ENCODE measurements at places on chromosomes 1 and 21.

DNA sequence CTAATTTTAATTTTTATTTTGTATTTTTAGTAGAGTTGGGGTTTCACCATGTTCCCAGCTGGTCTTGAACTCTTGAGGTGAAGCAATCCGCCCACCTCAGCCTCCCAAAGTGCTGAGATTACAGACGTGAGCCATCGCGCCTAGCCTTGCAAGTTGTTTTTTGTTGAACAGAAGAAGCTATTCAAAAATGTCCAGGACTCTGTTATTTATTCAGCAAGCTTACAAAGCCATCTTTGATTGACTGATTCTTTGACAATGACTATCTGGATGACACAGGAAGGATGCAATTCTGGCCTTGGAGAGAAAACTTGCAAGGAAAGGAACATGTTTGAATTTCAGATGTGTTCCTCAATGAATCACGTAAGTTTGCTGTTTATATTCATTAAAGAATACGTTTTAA lies 63.5 kb downstream of the MAP3K7CL start:
- no peak for DNase-seq

DNA sequence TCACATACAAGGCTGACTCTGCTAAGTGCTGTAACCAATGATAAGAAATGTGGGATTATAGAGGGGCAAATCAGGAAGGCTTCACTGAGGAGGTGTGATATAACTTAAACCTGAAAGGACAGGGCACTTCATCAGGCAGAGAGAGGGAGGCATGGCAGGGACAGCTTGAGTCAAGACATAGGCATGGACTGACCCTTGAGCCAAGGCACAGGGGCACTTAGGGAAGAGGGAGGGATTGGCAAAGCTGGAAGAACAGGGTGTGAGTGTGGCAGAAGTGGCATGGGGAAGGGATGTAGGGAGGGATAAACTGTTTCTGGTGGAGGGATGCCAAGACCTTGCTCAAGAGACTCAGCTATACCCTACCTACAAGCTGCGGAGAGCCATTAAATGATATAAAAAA lies 81.3 kb downstream of the PLXNA2 start:
- DNase-seq, result no peak

DNA sequence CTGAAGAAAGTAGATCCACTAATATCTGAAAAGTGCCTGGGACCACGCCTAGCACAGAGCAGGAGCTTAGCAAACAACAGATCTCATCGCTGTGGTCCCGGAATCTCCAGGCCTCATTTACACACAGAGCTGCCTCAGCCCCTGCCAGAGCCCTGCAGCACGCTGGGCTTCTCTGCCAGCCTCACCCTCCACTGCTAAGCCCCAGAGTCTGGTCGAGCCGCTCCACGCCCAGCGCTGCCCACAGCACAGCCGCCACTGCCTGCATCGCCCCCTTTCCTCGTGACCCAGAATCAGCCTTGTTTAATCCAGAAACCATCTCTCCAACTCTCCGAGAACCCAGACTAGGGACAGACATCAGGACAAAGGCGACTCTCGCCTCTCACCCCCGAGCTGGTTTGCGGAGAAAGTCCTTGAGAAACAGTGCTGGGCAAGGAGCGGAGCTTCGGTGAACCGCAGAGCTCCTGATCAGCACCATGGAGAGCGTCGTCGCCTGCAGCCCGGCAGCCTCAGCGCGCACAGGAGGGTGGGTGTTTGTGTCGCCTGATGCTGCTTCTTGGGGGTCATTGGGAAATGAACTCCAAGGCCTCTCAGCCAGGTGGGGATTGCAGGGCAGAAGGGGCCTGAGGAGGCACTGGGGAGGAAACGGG lies 145.1 kb downstream of the NPHP4 start:
- peak; percentile 49 for DNase-seq

GRCh38 chr1:21896652-21897532 lies 40.2 kb downstream of the HSPG2 start:
- DNase-seq, result no peak

GRCh38 chr1:24963099-24963872 lies 33.2 kb upstream of the RUNX3 start:
- DNase-seq, result no peak

- no peak for DNase-seq
Measured at GRCh38 chr1:1021010-1021919, 1.3 kb downstream of the AGRN start.

DNA sequence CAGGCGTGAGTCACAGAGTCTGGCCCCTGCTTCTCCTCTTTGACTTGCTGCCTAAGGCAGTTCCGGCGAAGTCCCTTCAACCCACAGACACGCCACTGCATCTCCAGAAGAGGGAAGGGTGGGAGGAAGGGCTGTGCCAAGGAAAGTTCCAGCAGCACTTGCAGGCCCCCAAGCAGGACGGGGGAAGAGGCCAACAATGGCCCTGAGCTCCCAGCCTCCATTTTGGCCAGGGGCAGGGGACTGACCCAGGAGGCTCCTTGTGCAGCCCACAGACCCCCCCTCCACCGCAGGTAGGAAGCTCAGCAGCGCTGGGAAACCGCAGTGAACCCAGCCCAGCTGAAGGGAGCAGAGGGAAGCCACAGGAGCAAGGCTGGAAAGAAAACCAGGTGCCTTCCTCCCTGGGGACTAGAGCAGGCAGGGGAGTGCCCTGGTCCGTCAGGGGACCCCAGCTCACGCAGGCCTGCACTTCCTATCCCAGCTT lies 35.4 kb downstream of the ACOT7 start:
- DNase-seq, result no peak

GRCh38 chr1:224744521-224744920 lies 128.4 kb downstream of the CNIH3 start:
- no peak for DNase-seq

- no peak for DNase-seq
Measured at GRCh38 chr1:160056648-160057169, 13.3 kb downstream of the KCNJ10 start.

- DNase-seq, result no peak
Measured at GRCh38 chr1:193525917-193526710, 339.7 kb upstream of the B3GALT2 start.

DNA sequence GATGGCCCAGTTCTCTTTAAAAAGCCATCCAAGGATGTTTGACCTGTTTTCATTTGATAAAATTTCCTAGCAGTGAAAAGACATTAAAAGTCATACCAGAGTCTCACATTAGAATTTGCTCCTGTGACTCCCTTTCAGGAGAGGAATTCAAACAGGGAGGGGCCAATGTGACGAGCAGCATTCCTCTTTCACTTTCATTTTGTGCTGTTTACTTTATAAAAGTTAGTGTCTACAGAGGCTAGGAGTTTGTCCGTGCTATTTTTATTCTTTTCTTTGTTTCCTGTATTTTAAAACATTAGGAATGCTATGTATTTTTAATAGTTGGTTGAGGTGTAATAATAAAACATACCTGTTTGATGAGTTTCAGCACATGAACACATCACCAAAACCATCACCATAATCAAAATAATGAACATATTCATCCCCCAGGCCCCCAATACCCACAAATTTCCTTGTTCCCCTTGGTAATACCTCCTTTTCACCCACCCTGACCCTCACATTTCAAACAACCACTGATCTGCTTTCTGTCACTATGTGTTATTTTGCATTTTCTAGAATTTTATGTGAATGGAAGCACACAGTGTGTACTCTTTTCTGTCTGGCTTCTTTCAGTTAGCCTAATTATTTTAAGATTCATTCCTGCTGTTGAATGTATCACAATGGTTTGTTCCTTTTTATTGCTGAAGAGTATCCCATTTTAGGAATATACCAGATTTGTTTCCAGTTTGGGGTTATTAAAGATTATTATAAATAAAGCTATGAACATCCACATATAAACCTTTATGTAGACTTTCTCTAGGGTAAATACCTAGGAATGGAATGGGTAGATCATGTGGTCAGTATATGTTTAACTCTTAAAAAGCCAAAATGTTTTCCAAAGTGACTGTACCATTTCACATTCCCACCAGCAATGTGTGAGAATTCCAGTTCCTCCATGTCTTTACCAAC lies 129.5 kb downstream of the TENT5C start:
- DNase-seq, result no peak

GRCh38 chr1:83718338-83718737 lies 280.6 kb downstream of the TTLL7 start:
- no peak for DNase-seq

DNA sequence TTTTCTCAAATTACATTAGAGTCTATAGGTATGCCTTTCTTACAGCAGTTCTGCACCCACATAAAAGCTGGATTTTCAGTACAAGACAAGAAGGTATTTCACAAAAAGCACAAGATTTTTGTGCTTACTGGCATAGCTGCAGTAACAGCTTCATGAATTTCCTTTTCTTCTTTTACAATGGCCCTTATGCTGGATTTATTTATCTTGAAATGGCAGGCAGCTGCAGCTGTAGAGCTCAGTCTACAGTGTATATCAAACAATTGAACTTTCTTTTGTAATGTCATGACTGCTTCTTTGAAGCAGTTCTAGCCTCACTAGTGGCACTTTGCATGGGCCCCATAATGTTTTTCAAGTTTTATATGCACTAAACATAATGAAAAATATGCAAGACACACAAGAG lies 510.2 kb downstream of the KCNT2 start:
- no peak for DNase-seq

DNA sequence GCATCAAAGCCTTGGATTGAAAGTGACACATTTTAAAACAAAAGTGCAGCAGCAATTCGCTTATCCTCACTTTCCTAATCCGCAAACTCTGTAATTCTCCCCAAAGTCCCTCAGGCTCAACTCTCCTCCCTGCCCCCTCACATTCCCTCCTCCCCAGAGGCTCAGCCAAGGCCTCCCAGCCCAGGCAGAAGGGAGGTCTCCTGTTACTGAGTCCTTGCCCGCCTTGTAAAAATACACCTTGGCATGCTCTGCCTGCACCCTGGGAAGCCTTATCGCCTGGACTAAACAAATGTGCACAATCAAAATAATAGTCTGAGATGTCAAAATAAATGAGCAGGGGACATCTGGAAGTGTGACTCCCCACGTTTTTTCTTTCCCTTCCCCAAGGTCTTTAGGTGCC lies 109.7 kb downstream of the PLXNA2 start:
- no peak for DNase-seq

DNA sequence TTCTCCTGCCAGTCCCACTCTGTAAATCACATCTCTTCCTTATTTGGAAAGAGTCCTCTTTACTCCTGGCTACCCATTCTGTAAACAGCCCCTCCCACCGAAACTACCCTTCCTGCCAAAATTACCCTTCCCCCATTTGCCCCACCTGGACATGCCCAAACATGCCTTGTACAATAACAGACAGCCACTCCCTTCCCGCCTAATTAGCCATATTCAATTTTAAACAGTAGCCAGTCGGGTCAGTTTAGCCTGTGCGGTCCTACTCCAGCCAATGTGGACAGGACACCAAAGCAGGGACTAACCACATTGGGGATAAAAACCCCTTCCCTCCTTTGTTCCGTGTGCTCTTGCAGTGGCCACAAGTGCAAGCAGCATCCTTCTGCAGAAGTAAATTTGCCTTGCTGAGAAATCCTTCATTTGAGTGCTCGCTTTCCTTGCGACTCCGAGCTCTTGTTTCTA lies 56.3 kb upstream of the MAP10 start:
- no peak for DNase-seq

DNA sequence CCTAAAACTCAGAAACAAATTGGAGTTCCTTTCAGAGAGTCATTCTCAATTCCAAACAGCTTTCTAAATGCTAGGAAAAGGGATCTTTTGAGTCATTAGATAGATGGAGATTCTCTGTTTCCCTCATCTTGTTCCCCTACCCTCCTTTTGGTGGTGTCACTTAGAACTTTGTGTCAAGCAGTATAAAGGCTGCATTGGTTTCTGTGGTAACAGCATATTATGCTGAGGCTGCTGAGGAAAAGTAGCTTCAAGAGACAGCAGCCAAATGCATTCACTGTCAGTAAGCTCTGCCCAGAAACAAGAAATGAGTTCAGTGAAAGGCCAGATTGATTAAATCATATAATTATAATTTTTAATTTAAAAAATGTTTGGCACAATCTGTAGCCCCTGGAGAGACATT lies 144.1 kb downstream of the LRRC40 start:
- DNase-seq, result no peak

- no peak for DNase-seq
Measured at GRCh38 chr1:30290581-30290980, 432.8 kb downstream of the MATN1 start.

DNA sequence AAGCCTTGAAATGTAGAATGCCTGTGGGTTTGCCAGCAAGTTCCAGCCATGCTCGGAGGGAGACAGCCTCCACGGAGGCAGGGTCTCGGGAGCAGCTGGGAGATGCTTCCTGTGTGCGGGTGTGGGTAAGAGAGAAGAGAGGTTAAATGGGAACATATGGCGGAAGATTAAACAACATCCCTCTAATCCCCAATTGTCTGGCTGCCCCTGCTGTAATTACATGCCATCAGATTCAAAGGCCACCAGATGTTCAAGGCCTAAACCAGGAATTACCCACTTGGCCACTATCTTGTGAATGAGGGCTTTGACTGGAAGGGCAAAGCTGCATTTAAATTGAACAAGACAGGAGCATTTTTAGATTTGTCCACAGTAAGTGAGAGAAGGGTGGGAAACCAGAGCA lies 81.4 kb upstream of the BACE2 start:
- no peak for DNase-seq

DNA sequence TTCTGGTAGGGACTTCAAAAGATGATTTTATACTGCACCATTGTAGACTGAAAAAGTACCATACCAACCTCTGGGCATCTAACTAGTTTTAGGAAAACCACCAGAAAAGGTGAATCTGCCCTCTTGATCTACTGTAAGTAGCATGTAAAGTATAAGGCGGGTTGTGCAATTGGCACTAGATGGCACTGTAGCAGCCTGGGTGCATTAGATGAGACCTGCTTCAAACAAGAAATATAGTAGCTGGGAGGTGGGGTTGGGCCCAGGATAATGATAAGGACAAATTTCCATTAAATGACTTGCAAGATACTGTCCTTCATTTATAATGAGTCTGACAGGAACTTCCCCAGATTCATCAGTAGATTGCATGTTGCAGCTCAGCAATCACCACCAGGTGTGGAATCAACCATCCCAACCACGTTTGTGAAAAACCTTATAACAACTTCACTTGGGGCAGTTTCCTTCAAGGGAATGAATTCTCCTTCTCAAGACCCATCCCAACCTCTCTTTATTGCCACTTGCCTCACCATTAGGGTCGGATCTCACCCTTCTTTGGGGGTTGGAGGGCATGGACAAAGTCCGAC lies 37.3 kb upstream of the IL10 start:
- no peak for DNase-seq

- no peak for DNase-seq
Measured at GRCh38 chr21:43974791-43975468, 37.2 kb upstream of the TRAPPC10 start.

- DNase-seq, result no peak
Measured at GRCh38 chr1:22437573-22437972, 14.1 kb upstream of the ZBTB40 start.

GRCh38 chr1:225879521-225880221 lies 2.5 kb downstream of the TMEM63A start:
- DNase-seq, result no peak

DNA sequence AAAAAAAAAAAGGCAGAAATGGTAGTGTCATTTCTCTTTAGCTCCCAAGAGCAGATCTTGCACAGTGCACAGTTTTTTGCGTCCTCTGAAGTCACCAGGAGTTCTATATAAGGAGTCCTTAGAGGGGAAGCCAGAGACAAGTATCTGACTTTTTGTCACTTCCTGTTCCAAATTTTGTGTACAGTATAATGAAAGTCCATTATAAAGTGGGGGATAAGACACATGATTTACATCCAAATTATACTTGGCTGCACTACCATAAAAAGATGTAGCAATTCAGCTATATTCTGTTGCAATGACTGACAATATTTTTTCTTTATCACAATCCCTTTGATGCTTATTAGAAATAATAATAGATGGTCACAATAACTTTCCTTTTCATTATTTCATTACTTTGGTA lies 1276.9 kb upstream of the ADGRL2 start:
- DNase-seq, result no peak

- DNase-seq, result no peak
Measured at GRCh38 chr21:46369520-46370235, 45.7 kb downstream of the PCNT start.

- no peak for DNase-seq
Measured at GRCh38 chr21:39182484-39183271, 573 bp downstream of the PSMG1 start.
